Neuronal stem cell (in vitro differentiated cells): ENCODE measurements at places on chromosomes 1 and 21.

DNA sequence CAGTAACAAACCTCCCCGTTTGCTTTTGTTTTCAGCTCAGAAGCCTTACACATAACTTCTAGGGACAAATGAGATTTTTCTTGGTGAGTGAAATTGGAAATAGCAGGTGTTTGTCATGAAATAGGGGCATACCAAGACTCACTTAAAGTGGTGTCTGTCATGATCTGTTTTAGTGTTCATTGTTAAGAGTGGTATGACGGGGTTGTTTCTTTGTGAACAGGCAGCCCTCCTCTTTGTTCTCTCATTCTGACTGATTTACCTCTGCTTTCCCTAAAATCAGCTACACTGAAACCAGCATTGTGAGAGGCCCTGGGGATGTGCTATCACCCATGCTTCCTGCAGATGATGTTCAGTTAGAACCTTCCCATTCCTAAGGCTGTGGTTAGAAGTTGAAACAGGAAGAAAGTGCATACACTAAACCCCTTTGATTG is 2.5 kb upstream of the ERO1B start:
- peak; percentile 39 for DNase-seq

DNA sequence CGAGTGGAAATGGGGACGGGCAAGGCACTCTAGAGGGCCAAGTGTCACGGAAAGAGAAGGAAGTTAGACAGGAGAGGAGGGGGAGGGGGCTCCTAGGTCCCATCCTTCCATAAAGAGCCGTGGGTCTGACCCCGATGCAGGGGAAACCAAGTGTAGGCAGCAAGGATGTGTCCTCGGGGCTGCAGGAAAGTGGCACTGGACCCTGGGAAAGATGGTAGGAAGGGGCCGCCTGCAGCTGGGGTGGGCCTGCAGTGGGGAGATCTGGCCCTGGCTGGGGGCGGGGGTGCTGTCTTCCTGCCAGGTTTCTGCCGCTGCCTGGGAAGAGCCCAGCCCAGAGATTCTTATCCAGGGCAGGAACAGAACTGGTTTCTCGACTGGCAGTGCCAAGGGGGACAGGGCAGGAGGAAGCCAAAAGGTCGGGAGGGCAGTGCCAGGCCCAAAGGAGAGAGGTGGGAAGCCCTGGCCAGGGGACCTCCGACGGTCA is 12.9 kb downstream of the CRABP2 start:
- no peak for DNase-seq

DNA sequence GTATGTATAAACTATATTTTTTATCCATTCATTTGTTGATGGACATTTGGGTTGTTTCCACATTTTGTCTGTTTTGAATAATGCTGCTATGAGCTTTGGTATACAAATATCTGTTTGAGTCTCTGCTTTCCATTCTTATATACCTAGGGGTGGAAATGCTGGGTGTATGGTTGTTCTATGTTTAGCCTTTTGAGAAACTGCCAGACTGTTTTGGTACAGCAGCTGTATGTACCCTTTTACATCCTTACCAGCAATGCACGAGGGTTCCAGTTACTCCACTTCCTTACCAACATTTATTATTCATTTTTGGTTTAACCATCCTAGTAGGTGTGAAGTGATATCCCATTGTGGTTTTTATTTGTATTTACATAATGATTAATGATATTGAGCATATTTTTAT is 13.9 kb downstream of the RASAL2 start:
- DNase-seq, result no peak

DNA sequence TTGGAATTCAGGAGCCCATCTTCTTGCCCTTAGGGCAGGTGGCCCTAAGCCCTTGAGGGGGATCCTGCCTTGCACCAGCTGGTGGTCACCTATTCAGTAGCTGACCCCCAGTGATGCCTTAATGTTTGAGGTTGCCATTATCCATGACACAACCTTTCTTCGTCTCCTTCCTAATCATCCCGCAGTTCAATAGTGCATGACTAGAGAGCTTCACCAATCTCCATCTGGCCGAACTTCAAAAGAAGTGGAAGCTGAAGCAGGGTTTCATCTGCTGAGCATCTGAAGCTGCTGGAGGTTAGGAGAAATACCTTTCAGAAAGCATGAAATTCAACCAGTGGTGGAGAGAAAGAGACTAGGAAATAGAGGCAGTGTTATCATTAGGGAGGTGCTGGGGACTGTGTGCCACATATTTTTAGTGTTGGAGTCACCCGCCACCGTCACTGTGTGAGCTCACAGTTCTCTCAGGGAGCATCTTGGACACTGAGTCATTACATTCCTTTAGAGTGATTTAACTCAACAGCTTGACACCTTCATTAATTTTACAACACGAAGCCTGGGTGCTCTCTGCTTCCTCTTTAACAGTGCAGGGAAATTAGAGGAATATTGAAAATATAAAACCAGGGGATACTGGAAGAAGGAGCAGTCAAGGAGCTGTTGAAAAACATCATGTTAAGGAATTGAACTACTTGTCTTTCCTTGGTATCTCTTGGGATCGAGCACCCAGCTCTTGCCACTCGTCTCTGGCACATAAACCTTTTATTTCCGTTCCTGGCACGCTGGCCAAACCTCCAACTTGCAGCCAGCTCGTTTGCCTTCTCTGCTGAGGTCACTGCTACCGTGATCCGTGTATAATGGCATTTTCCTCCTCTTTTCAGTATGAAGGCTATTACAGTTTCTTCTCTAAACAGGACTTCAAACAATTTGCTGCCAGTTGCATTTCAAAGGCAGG is 53.6 kb downstream of the PEX14 start:
- no peak for DNase-seq

- DNase-seq, result no peak
Measured at GRCh38 chr1:8660411-8660828, 157.0 kb downstream of the RERE start.

DNA sequence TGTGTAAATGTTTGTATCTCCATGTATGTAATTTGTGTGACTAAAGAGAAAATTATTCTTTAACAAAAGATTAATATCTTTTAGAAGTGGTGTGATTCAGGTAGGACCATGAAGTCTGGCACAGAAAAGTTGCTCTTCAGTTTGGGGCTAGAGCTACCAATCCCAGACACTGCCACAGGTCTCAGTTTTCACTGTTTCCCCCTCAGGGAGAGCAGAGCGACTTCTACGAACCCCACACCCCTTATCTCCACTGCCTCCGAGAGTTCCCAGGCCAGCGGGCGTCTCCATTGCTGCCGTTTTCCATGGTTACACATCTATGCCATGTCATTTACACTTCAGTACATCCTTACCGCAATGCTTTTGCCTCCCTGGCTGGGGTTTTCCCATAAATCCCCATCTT is 93.0 kb upstream of the SMYD2 start:
- no peak for DNase-seq

DNA sequence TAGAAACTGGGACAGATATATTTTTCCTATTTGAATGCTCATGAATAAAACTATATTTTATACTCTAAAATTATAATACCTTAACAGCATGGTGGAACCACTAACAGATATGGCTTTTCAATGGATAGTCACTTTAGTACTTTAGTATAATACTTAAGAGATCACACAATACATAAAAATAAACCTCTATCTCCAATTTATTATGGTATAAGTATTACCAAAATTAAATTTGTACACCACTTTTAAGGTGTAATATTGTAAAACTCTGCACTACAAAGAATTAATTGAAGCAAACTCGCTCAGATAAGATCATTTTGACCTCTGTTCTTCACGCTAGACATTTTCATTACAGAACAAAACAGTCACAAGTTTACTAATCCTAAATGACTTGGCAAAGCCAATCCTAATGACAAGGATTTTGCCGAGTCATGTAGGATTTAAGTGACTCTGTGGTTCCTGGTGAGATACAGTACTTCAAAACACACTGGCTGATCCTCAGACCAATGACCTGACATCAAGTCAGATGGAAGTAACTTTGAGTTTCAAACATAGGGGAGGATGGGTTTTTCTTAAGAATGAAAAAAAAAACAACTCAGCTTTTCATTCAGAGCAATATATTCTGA is 200.6 kb downstream of the SMYD3 start:
- DNase-seq, result no peak

- no peak for DNase-seq
Measured at GRCh38 chr1:81600878-81601622, 199.7 kb upstream of the ADGRL2 start.
